ENCODE measurements at places on chromosomes 7 and 10.
A peak's percentile ranks its signal among the peaks of the same experiment; 100 is the strongest.

DNA sequence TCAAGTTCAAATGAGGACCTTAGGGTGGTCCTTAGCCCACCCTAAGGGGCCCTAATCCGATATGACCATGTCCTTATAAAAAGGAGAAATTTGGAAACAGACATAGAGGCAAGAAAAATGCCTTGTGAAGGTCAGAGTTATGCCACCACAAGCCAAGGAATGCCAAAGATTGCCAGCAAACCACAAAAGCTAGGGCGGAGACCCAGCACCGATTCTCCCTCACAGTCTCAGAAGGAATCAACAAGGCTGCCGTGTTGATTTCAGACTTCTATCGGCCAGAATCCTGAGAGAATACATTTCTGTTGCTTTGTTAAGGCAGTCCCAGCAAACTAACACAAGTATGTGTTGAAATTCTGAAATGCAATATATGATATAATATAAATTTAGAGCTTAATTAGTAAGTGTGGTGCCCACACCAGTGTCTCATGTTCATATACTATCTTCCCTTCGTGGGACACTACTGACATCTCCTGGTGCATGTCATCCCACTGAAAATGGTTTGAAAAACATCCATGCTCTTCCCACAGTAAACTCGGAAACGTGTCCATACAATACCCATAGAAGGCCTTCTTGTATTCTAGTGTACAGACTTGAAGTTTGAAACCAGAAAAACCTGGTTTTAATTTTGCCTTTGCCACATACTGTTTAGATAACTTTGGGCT lies 349.0 kb downstream of the TNS3 start:
- no peak for DNase-seq

DNA sequence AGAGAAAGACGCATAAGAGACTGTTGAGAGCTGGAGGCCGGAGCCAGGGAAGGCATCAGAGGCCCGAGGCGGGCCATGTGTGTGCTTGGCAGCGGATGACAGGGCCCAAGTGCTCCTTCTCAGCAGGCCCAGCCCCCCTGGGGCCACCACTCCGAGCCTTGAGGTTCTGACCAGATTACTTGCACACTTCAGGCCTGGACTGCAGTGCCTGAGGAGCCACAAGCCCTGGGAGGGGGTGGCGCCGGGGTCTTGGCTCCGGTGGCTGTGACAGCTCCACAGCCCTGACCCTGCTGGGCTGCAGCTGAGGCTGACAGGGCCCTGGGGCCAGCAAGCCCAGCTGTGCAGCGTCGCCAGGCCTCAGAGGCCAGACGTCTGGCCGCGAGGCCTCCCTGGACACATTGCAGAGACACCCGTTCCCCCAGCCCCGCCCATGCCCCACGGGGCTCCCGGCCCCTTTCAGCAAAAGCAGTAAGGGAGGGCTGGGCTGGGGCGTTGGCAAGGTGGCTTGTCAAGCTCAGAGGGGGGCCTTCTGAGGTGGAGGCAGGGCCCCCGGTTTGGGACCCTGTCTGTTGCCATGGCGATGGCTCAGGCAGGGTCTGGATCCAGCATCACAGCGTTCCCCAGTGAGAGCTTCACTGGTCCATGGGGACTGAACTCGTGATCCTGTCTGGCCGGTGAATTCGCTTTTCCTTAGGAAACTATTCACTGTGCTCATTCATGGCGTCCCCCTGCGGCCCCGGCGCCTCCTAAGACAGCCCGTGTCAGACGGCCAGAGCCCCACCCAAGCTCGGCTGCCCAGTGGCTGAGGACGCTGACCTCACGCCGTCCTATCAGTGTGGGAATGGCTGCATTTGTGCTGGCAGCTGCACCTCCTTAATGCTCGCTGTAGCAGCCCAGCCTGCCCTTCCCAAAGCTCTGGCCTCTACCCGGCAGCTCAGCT lies 5.7 kb downstream of the ELN start:
- DNase-seq, result no peak

DNA sequence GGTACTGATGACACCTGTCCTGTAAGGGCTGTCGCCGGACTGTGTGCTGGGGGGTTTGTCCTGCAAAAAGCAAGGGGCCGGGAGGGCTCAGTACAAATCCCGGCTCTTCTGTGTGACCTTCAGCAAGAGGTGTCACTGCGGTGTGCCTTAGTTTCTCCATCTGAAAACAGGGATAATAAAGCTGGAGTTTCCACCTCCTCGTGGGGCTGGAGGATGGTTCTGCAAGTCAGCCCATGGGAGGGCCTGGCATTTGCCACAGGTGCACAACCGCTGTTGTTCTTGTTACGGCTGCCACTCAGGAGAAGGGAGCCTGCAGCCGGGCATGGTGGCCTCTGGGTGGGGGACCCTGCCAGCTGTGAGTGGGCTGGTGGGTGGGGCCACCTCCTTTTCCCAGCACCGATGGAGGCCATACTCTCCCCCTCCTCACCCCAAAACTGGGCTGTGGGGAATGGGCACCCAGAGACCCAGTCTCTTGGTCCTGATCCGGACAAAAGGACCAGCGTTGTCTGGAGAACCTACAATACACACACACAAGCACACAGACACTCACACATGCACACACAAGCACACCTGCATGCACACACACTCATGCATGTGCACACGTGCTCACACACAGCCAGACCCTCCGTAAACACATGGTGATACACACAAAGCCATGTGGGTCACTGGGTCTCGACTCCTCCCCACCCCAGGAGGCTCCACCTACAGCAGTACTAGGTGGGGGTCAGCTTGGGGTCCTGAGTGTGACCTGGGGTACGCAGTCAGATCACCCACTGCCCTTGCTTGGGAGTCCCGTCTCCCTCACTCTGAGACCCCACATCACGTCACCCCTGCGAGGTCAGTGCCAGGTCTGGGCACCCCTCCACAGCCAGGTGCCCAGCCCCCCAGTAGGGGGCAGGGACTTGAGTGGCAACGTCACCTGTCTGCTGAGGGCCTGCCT lies 34.1 kb downstream of the ELFN1 start:
- no peak for DNase-seq

- DNase-seq, result no peak
These were observed 42.7 kb upstream of the DPYSL4 start for GRCh38 chr10:132144086-132144485.

GRCh38 chr7:158093156-158093796 lies 494.3 kb downstream of the PTPRN2 start:
- no peak for DNase-seq

DNA sequence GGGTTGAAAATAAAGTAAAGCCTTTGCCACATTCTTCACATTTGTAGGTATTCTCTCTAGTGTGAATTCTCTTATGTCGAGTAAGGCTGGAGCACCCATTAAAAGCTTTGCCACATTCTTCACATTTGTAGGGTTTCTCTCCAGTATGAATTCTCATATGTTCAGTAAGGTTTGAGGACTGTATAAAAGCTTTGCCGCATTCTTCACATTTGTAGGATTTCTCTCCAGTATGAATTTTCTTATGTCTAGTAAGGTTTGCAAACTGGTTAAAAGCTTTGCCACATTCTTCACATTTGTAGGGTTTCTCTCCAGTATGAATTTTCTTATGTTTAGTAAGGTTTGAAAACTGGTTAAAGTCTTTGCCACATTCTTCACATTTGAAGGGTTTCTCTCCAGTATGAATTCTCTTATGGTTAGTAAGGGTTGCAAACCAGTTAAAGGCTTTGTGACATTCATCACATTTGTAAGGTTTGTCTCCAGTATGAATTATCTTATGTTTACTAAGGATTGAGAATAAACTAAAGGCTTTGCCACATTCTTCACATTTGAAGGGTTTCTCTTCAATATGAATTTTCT lies 41.4 kb downstream of the ZNF680 start:
- DNase-seq, result no peak

- no peak for DNase-seq
These were observed 186.9 kb upstream of the MYO3A start for GRCh38 chr10:25747084-25747483.

GRCh38 chr7:25789701-25790640 lies 362.0 kb upstream of the NFE2L3 start:
- no peak for DNase-seq

- no peak for DNase-seq
These were observed 2.5 kb upstream of the LFNG start for GRCh38 chr7:2517026-2517425.

DNA sequence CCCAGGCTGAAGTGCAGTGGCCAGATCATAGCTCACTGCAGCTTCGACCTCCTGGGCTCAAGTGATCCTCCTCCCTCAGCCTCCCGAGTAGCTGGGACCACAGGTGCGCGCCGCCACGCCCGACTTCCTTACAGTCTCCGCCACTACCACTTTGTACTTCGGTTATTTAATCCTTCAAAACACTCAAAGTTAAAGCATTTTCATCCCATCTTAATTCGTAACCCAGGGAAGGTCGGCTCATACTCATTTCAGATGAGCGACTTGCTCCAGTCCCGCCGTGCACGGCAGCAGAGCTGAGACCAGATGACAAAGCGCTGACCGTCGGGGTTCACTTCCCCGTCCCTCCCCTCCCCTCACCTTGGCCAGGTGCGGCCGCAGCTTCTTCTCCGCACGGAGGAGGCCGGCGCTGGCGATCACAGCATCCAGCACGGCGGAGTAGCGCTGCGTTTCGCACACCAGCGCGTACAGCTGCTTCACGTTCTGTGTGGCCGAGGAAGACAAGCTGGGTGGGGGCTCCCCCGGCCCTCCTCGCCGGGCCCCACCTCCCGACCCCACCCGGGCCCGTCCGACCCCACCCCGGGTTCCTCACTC lies 457 bp downstream of the NSUN5 start:
- no peak for DNase-seq

DNA sequence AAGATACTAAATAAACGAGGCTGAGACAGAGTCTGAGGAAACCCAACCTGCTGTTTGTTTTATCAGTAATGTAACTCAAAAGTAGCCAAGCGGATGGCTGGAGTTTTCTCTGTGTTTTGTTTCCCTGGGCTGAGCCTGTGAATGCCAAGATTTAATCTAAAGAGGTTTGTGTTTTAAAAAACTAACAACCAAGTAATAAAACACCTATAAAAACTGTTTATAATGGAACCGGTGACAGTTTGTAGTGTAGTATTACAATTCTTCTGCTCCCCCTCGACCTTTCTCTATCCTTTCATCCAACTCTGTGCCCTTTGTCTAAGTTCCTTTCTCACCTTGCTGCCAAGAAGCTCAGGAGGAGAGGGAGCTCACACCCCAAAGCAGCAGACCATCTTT lies 2.6 kb upstream of the KAT6B start:
- no peak for DNase-seq

- no peak for DNase-seq
These were observed 21.2 kb downstream of the RHEB start for GRCh38 chr7:151498495-151498894.

- peak; percentile 36 for DNase-seq
These were observed 549 bp upstream of the DDX50 start for GRCh38 chr10:68900427-68901104.

DNA sequence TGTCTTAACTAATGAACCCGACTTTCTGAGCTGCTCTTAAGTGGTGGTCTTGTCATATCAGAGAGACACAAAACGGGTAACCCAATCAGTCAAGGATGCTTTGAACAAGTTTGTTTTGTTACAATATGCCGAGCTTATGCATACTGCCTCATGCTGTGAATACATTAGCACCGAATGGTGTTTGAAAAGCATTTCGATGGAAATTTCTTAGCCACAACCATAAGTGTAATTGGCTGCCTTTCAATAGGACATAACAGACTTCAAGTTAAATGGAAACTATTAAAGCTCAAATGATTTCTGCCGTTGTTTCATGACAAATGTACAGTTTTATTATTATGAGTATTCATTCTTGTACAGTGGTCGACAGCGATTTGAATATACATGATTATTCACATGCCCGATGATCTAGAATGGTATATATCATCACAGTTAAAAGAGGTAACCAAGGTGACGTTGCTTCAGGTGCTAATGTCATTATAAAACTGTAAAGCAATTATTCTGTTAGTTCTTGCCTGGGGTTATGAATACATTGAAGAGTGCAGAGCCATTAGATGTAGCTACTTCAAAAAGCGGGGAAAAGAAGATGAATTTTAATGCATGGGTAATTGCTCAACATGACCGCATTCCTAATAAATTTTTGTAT lies 118.8 kb downstream of the EBF3 start:
- no peak for DNase-seq

- no peak for DNase-seq
These were observed 31.2 kb downstream of the RAB18 start for GRCh38 chr10:27535317-27535716.
